Naive thymus-derived CD8-positive, alpha-beta T cell (primary cell): ENCODE measurements at places on chromosomes 2 and 18.

DNA sequence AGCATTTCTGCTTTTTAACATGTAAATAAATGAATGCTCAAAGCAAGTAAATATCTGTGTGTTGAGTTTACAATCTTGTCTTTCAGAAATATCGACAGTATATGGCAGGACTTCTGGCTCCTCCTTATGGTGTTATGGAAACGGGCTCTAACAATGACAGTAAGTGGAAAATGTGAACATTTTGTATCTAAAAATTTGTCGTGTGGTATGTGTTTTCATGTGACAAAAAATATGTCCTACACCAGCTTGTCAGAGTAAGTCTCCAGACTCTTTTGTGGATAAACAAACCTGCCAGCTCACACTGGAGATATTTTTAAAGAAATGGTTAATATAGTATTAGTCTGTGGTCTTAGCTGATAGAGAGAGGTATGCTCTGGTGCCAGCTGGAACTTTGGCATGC is 157.9 kb upstream of the MAP3K20 start:
- no peak for DNase-seq

- DNase-seq, result no peak
These were observed 194.9 kb upstream of the BOD1L2 start for GRCh38 chr18:56952026-56952425.

DNA sequence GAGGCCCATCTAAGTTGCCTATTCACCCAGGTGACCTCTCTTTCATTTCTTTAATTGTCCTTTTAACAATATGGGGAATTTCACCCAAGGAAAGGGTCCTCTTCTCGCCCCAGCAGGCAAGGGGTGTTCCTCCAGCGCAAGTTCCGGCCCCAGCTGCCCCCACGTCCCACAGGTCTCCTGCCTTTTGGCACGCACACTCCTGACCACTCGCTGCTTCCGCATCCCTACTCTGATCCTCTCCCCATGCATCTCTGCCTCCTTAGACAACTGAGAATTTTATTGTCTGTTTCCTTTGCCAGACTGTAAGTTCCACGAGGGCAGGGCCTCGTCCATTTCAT is 684 bp upstream of the ARPC2 start:
- DNase-seq, result no peak

GRCh38 chr18:54181856-54182602 is 42.4 kb downstream of the MBD2 start:
- DNase-seq, result no peak
